Lung (tissue), 17 donors: ENCODE measurements at places on chromosomes 5 and 9. TPM values are rescaled to one million over a fixed set of nuclear protein-coding genes. Genes with fewer than 3 reads are reported as not detected.

The DMRTA1 gene
- polyA plus RNA-seq, result 0.69 TPM

The IFNE gene
- polyA plus RNA-seq, result 0.20 TPM

DNA sequence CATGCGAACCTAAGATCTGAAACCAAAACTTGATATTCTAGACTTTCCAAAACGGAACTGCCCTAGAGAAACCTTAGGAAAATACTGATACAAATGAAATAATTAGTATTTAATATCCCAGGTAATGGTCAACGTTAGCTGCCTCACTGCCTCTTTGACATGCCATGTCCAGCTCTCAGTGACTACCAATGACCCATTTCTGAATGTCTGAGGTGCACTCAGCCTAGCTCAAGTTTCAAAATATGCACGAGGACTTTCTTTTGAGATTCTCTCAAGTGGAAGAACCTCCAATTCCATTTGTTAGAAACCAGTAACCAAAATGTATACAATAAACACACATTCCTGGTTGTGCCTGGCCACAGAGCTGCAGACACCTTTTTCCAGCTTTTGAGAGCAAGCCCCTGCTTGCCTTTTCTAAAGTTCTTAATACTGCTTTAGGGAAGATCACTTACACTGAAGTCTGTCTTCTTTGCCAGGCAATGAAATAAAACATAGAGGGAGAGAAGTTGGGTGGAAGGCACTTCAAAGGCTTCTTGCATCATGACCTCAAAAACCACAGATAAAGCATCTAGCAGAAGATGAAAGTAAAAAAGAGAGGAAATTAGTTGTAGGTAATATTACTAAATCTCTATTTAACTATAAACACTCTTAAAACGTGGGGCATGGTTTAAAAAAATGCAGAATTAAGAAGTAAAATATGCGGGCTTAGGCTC is 87.9 kb downstream of the MRPS27 start:
- H3K27me3 ChIP-seq, result no peaks in the 10 kb centered on the region
- H3K4me3 ChIP-seq, result no peak overlapping the region
- H3K36me3 ChIP-seq, result no peaks in the 10 kb centered on the region
- H3K27ac ChIP-seq, result no peak overlapping the region
- no peaks in the 10 kb centered on the region for H3K4me1 ChIP-seq
- no peak for DNase-seq

- H3K27me3 ChIP-seq, result no peaks in the 10 kb centered on the region
- H3K36me3 ChIP-seq, result no peaks in the 10 kb centered on the region
- no peak overlapping the region for H3K4me3 ChIP-seq
- H3K27ac ChIP-seq, result no peak overlapping the region
These were observed 13.4 kb downstream of the GRXCR2 start for GRCh38 chr5:145859453-145859852.

GRCh38 chr9:114410910-114411309 is 23.1 kb upstream of the AKNA start:
- no peak overlapping the region for H3K4me3 ChIP-seq
- no peak overlapping the region for H3K27ac ChIP-seq
- DNase-seq, result no peak
- no peaks in the 10 kb centered on the region for H3K36me3 ChIP-seq
- H3K4me1 ChIP-seq, result no peaks in the 10 kb centered on the region
- H3K27me3 ChIP-seq, result no peaks in the 10 kb centered on the region

DNA sequence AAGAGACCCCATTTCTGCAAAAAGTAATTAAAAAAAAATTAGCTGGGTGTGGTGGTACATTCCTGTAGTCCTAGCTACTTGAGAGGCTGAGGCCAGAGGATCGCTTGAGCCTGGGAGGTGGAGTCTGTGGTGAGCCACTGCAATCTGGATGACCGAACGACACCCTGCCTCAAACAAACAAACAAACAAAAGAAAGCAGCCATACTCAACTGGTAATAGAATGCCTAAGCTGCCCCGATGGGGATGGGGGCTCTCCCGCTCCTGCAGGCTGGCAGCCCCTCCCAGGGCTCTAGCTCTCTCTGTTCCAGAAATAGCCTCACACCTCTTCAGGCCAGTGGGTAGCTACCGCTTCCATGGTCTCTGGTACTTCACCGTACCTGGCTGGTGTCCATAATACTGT is 241.8 kb downstream of the FANCC start:
- peaks cover 7% of the 10 kb centered on the region for H3K4me1 ChIP-seq
- H3K4me3 ChIP-seq, result no peak overlapping the region
- no peak for DNase-seq
- no peaks in the 10 kb centered on the region for H3K27me3 ChIP-seq
- peaks cover 7% of the 10 kb centered on the region for H3K36me3 ChIP-seq

DNA sequence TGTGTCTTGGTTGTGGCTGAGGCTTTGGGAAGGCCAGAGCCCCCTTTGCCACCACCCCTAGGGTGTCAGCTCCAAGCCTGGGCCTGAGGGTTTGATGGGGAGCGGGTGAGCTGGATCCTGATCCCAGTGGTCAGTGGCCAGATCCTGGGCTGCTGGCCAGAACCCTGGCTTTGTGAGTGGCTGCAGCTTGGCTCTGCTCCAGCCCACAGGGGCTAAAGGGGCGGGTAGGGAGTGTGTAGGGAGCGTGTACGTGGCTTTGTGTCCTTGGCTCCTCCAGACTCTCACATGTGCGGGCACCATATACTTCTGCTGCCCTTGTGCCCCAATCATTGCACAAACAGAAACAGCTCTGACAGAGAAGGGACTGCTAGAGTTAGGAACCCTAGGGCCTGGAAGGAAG is 1.2 kb upstream of the IL11RA start:
- H3K27me3 ChIP-seq, result no peaks in the 10 kb centered on the region
- DNase-seq, result no peak
- peaks cover 12% of the 10 kb centered on the region for H3K4me1 ChIP-seq
- H3K36me3 ChIP-seq, result no peaks in the 10 kb centered on the region

- H3K4me3 ChIP-seq, result no peak overlapping the region
- H3K27me3 ChIP-seq, result no peaks in the 10 kb centered on the region
- no peak for DNase-seq
- no peaks in the 10 kb centered on the region for H3K4me1 ChIP-seq
These were observed 720.6 kb downstream of the PTPRD start for GRCh38 chr9:9892217-9892616.

DNA sequence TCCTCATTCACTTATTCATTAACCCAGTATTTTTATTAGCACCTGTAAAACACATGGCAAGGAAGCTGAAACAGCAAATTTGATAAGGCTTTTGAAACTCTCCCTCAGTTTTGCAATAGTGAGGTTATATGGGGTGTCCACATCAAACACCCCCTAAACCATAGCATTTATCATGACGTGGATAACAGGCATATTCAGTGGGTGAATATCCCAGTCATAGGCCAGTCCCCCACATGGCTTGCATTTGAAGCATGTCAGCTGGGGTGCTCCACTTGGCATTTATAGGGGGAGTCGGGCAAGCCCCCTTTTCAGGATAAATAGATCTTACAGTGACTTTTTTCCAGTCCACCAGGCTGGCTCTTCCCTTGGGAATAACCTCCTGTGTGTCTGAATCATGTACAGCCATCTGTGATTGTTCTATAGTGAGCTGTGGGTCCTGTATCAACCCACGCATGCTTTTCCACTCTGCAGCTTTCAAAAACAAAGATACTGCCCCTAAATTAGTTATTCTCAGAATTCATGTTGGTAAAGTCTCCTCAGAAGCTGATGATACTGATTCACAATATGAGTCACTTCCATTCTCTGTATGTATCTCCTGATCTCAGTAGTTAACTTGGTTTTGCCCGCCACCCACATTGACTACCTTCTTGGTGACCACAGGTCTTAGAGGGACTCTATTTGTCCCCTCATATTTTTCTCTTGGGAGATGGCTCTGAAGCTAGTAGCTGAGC is 84.4 kb upstream of the SPIN1 start:
- no peak overlapping the region for H3K4me3 ChIP-seq
- H3K27me3 ChIP-seq, result no peaks in the 10 kb centered on the region
- H3K27ac ChIP-seq, result no peak overlapping the region
- no peaks in the 10 kb centered on the region for H3K4me1 ChIP-seq
- no peak for DNase-seq
- no peaks in the 10 kb centered on the region for H3K36me3 ChIP-seq

- H3K27me3 ChIP-seq, result no peaks in the 10 kb centered on the region
- H3K36me3 ChIP-seq, result peaks cover 5% of the 10 kb centered on the region
- DNase-seq, result no peak
- no peak overlapping the region for H3K27ac ChIP-seq
- no peak overlapping the region for H3K4me3 ChIP-seq
These were observed 14.7 kb downstream of the FBP1 start for GRCh38 chr9:94624629-94625028.

GRCh38 chr9:122819791-122820489 is 8.4 kb downstream of the PDCL start:
- H3K27ac ChIP-seq, result peak overlapping the region; percentile 72
- H3K27me3 ChIP-seq, result no peaks in the 10 kb centered on the region
- H3K36me3 ChIP-seq, result peaks cover 12% of the 10 kb centered on the region
- no peak overlapping the region for H3K4me3 ChIP-seq
- H3K4me1 ChIP-seq, result peaks cover 7% of the 10 kb centered on the region
- peak; percentile 42 for DNase-seq

The TOR1A gene
- polyA plus RNA-seq, result 41.8 TPM

- no peak overlapping the region for H3K4me3 ChIP-seq
- no peaks in the 10 kb centered on the region for H3K4me1 ChIP-seq
- no peak overlapping the region for H3K27ac ChIP-seq
- H3K36me3 ChIP-seq, result no peaks in the 10 kb centered on the region
- no peak for DNase-seq
These were observed 27.5 kb downstream of the TSPAN17 start for GRCh38 chr5:176674799-176675198.

DNA sequence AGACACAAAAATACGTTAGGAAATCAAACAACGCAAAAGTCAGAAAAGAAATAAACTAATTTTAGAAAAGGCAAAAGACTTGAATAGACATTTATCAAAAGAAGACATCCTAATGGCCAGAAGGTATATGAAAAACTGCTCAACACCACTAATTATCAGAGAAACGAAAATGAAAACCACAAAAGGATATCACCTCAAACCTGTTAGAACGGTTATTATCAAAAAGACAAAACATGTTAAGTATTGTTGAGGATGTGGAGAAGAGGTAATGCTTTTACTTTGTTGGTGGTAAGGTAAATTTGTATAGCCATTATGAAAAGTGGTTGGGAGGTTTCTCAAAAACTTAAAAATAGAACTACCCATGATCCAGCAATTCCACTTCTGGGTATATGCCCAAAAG is 230.0 kb upstream of the RGMB start:
- H3K27me3 ChIP-seq, result no peaks in the 10 kb centered on the region
- no peak overlapping the region for H3K4me3 ChIP-seq
- no peaks in the 10 kb centered on the region for H3K4me1 ChIP-seq
- H3K27ac ChIP-seq, result no peak overlapping the region
- DNase-seq, result no peak

The GTF3C4 gene
- 4.8 TPM for polyA plus RNA-seq

The SLC36A2 gene
- not detected for polyA plus RNA-seq

GRCh38 chr5:958701-959571 is 49.7 kb upstream of the NKD2 start:
- DNase-seq, result peak; percentile 91
- H3K4me1 ChIP-seq, result peaks cover 16% of the 10 kb centered on the region
- H3K36me3 ChIP-seq, result no peaks in the 10 kb centered on the region
- H3K27me3 ChIP-seq, result no peaks in the 10 kb centered on the region
- no peak overlapping the region for H3K27ac ChIP-seq

The SPINK4 gene
- not detected for polyA plus RNA-seq

DNA sequence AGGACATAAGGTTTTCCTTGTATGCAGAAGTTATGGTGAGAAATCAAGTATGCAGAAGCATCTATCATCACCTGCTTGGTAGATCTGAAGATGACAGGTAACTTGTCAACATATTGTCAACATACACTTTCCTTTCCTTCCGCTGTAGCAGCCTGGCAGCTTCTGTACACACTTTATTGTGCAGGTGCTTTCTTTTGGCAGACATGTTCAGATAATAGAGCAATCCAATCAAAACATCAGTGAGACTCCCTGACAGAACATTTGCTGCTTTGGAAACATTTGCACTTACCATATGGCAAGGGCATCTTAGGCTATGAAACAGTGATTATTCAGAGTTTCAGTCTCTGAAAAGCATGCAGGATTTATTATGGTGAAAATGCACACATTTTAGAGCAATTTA is 161.1 kb upstream of the CDH12 start:
- H3K27ac ChIP-seq, result no peak overlapping the region
- H3K27me3 ChIP-seq, result no peaks in the 10 kb centered on the region
- H3K36me3 ChIP-seq, result no peaks in the 10 kb centered on the region
- DNase-seq, result no peak
- H3K4me3 ChIP-seq, result no peak overlapping the region

DNA sequence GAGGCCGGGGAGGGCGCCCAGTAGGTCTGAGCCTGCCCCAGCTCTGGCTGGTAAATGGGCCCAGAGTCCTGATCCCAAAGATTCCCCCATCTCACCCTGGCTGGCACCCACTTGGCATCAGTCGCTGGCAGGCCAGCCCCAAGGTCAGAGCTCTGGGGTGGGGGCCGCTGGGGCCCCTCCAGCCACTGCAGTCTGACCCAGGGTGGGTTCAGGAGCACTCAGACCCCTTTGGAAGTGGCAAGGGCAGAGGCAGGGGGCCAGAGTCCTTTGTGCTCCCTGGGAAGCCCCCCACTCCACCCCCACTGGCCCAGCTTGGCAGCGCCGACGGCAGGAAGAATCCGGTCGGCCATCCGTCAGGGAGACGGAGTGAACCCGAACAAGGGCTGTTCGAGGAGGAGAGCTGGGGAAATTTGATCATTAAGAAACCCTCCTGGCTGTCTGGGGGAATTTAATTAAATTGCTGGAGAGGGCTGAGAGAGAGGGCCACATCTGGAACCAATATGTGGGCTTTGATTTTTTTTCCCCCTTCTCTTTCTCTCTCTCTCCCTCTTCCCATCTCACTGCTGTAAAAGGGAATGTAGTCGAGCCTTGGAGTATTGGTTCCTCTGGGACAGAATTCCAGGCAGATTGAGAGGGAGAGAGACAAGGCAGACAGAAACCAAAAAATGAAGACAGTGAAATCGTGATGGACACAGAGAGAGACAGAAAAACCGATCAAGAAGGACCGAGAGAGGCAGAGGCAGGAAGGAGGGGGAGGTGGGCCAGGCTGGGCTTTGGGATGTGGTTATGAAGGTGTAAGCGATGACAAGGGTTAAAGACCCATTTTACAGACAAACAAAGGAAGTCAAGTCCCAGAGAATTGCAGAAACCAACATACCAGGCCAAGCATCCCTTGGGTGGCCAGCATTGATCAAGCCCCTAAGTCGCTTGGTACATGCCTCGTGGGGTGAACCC is 8.1 kb upstream of the ASB6 start:
- no peaks in the 10 kb centered on the region for H3K27me3 ChIP-seq
- H3K36me3 ChIP-seq, result no peaks in the 10 kb centered on the region
- peaks cover 3% of the 10 kb centered on the region for H3K4me1 ChIP-seq

- DNase-seq, result no peak
- H3K27ac ChIP-seq, result no peak overlapping the region
- H3K4me1 ChIP-seq, result no peaks in the 10 kb centered on the region
These were observed 346.9 kb upstream of the TLE4 start for GRCh38 chr9:79224672-79225433.

The SCGB3A2 gene
- 2,733 TPM for polyA plus RNA-seq

The MYMK gene
- not detected for polyA plus RNA-seq

- peaks cover 3% of the 10 kb centered on the region for H3K4me1 ChIP-seq
- H3K27ac ChIP-seq, result no peak overlapping the region
- no peak for DNase-seq
- H3K27me3 ChIP-seq, result no peaks in the 10 kb centered on the region
These were observed 247.9 kb upstream of the MEF2C start for GRCh38 chr5:89130851-89131250.
